Esophagus muscularis mucosa (tissue), 4 donors: ENCODE measurements at places on chromosomes 7 and 10. TPM values are rescaled to one million over a fixed set of nuclear protein-coding genes. Genes with fewer than 3 reads are reported as not detected.

The NUTM2D gene
- 2.3 TPM for total RNA-seq

The CFTR gene
- not detected for total RNA-seq

The GNG11 gene
- 26.0 TPM for total RNA-seq

The ACTL6B gene
- not detected for total RNA-seq

- no peak for DNase-seq
These were observed 128.2 kb downstream of the SPAG6 start for GRCh38 chr10:22473459-22473858.

DNA sequence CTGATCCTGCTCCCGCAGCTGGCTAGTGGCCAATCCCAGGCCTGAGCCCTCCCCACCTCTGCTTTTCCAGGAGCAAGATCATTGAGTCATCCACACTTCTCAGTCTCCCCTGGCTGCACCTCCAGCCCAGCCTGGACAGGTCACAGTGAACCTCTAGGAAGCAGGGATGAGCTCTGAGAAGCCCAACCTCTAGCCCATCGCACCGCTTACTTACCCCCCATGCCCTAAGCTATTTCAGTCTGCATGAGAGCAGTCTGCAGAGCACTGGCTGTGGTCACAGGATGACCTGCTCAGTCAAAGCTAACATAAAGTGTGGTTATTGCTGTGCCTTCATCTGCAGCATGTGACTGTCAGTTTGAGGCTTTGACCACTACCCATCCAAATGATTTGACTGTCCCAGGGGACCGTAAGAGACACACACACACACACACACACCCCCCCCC, 129.2 kb downstream of the SORBS1 start:
- DNase-seq = no peak

DNA sequence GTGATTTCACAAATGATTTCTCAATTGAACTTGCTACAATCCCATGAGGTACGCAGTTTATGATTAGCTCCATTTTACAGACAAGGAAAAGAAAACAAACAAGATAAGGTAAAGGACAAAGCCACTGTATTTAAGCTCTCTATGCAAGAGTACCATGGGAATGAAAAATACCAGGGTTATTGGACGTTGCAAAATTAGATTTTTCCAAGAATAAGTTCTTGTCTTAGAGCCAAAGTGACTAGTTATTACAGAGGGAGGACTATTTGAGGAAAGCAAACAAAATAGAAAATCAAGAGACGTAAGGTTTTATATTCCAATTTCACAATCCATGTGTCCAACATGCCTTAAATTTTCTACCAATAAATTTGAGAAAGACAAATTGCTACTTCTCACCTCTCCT, 97.9 kb upstream of the PTN start:
- DNase-seq = no peak

- no peak for DNase-seq
These were observed 1.6 kb upstream of the SEPHS1 start for GRCh38 chr10:13349463-13350274.

- DNase-seq = no peak
These were observed 33.5 kb upstream of the ENO4 start for GRCh38 chr10:116815641-116816415.

DNA sequence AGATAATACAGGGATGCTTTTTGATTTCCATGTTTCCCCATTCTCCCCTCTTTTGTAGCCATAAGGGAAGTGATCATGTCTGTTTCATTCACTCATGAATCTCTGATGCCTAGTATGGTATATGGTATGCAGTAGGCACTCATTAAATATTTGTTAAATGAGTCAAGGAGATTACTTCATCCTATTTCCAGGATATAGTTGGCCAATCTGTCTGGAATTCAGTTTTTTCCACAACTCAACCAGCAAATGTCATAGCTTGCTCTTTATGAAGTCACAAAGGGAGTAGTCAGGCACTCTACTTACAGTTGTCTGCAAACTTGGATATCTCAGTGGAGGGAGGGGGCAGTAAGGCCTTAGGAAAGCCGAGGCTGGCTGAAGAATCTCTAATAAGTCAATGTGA, 853.6 kb downstream of the LRMDA start:
- DNase-seq = no peak

DNA sequence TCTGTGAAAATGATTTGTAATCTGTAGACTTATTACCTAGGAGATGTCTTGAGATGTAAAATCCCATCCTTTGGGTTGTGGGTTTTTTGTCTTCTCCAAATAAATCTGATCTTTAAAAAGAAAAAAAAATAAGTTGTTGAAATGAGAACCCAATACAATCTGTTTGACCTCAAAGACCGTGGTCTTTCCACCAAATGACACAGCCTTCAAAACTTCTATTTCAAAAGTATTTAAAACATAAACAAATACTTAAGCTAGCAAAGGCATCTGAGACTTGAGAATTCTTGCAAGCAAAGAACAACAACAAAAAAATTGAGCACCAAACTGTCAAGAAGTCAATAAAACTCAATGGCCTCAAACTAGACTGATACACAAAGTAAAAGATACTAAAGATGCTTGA, 67.9 kb upstream of the HECW1 start:
- no peak for DNase-seq

DNA sequence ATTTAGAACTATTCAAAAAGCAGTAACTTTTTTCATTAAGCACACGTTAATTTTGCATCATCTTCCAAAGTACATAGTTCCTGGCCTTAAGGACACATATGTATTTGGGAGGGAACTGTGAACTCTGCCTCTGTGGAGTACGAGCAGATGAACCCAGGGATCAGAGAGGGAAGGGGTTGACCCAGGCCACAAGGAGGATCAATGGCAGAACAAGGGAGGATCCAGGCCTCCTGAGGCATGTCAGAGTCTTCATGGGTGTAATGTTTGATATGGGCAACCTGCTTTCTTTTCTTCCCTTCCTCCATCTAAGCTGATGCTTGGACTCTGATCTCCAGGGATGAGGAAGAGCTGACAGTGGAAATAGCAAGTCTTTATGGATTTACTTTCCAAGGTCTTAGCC, 164.0 kb downstream of the SH2D4B start:
- DNase-seq = no peak

- no peak for DNase-seq
These were observed 68.2 kb upstream of the INPP5A start for GRCh38 chr10:132469197-132469884.

DNA sequence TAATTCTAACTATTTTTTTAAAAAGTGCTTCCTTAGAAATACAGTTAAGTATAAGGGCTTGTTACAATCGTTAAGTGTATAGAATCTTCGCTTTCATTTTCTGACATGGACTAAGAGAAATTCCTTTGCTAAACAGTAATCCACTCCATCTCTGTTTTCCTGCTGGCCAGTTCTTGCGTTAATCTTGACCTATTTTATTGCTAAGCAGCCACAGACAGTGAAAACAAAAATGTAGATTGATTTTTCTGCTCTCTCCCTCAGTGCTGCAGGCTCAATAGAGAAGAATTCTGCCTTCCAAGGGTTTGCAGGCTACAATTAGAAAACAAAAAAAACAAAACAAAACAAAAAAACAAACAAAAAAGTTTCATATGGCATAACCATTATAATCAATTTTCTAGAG, 310.4 kb upstream of the ADARB2 start:
- no peak for DNase-seq

- DNase-seq = no peak
These were observed 86.5 kb downstream of the SEMA3A start for GRCh38 chr7:84108119-84108518.

DNA sequence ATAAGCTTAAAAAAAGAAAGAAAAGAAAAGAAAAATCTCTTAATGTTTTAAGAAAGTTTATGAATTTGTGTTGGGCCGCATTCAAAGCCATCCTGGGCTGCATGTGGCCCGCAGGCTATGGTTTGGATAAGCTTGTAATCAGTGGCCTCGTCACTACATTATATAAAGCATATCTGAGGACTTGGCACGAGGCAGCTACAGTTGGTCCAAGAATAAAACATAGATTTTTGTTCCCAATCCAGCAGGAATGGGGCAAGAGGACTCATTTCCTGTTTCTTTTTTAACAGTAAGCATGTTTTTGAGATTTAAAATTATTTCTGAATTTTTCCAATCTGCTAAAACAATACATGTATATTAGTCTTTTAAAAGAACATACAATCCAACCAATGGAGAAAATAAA, 28.6 kb downstream of the MCM10 start:
- no peak for DNase-seq

DNA sequence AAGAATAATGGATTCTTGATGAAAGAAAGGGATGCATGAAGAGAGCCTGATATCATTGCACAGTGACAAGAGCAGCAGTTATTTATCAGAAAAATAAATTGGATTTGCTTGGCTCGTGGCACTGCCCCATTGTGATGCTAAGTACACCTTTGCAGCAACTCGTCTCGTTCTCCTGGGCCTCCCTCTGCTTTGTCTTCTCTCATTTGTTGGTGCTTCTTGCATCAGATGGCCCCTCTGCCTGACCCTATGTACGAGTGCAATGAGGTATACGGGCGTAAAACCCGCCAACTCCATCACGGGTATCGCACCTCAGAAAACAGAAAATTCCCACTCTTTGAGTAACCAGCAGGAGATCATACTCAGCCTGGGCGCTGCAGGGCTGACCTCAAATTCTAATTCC, 107.2 kb upstream of the C10orf90 start:
- DNase-seq = no peak

DNA sequence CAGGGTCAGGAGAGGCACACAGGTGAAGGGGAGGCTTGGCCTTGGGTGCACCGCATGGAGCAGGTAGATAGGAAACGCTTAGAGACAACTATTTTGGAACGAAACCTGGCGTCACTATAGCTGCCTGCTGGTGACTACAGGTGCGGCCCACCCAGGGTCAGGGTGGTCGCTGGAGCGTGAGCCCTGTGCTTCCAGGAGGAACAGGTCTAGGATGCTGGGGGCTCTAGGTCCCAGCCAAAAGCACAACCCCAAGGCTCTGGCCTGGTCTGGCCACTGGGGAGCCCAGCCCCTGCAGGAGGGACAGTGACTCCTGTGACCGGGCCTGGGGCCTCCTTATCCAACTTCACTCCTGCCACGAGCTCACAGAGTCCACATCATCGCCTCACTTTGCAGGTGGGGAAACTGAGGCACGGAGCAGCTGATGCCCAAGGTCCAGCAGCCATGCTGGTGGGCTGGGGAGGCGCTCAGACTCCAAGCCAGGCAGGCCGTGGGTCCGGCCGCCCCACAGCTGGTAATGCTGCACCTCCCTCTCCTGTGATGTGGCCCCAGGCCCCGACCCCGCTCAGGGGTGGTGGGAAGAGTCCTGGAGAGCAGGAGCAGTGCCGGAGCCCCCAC, 9.0 kb downstream of the LFNG start:
- no peak for DNase-seq

GRCh38 chr7:44390701-44391100, 65.3 kb upstream of the CAMK2B start:
- DNase-seq = peak; percentile 74

GRCh38 chr10:75291805-75292204, 56.0 kb upstream of the COMTD1 start:
- no peak for DNase-seq

DNA sequence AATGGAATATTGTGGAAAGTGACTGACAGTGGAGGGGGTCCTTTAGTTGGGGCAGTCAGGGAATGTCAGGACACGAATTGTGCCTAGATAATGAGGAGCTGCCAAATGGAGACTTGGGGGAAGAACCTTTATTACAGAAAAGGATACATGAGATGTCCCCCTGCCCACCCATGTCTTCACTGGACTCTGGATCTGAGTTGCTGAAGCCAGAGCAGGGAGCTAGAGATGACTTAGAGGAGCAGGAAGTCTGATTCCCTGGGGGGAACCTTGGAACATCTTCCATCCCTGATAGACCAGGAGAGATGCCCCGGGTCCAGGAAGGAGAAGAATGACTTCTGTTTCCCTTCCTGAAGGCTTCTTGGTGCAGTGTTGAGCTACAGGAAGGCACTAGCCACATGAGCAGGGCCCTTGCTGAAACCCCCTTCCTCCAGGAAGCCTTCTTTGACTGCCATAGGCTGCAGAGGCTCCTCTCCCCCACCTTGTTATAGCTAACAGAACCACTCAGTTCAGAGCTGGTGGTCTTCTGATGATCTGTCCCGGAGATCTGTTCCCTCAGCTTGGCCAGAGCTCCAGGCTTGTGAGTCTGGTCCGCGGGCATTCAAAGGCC, 747 bp upstream of the NEURL1 start:
- no peak for DNase-seq

DNA sequence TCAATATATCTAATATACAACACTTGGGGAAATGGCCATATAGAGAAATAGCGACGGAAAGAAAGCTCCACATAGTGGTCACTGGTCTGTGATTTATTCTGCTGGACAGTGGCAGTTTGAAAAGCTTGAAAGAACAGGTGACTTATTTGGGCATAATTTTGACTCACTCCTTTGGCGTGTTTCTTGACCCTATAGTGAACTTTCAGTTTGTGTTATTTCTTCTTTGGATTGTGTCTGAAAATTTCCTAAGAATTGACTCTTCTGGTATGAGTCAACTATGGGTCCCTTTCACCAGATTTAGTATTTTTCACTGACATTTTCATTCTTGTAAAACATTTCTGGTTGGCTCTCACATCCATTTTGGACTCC, 25.8 kb upstream of the IMMP2L start:
- no peak for DNase-seq

GRCh38 chr10:126842356-126842755, 62.9 kb upstream of the DOCK1 start:
- DNase-seq = peak; percentile 86

DNA sequence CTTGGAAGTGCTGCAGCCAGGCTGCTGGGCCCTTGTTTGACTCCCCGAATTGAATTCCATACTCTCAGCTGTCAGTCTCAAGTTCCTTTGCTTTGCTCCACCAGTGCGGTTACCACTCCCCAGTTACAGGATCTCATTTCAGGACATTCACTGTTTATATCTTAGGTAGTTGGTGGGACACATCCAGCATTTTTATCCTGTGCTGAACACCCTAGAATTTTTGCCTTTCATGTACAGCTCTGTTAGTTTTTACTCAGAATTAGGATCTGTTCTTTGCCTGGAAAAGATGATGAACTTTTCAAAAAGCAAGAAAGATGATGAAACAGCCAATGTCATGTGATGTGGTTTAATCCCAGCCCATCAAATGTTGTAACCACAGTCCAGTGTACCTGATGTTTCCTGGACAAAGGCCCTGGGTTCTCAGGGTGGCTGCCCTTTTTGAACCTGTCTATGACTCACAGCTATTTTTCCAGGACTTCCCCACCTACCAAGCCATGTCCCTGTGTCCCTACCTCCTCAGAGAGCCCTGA, 149.7 kb downstream of the NOC3L start:
- DNase-seq = no peak
